Activated T-cell treated with anti-CD3 and anti-CD28 coated beads, Interleukin-2, amount 50 U/mL, for 72 hours (primary cell): ENCODE measurements at places on chromosomes 4 and X.

DNA sequence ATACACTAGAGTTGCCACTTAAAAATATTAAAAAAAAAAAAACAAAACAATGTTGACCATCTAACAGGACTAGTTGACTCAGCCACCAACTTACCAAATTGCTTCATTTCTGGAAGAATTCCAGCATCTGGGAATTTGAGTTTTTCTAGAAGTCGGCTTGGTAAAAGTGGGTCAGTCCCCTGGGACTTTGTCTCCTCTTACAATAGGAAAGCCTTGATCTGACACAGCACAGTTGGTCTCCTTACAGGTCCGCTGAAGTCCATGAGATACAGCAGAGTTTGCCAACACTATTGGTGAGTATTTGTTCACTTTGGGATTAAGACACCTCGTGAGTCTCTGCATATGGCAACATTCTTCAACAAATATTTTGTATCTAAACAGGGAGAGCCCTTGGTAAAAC lies 18.2 kb upstream of the DDIT4L start:
- DNase-seq, result no peak

GRCh38 chr4:6128221-6128850 lies 72.0 kb downstream of the JAKMIP1 start:
- no peak for DNase-seq

- DNase-seq, result no peak
Observed at GRCh38 chrX:13764281-13764680, 29.7 kb downstream of the OFD1 start.

GRCh38 chr4:46442963-46443362 lies 53.0 kb upstream of the GABRA2 start:
- DNase-seq, result no peak

DNA sequence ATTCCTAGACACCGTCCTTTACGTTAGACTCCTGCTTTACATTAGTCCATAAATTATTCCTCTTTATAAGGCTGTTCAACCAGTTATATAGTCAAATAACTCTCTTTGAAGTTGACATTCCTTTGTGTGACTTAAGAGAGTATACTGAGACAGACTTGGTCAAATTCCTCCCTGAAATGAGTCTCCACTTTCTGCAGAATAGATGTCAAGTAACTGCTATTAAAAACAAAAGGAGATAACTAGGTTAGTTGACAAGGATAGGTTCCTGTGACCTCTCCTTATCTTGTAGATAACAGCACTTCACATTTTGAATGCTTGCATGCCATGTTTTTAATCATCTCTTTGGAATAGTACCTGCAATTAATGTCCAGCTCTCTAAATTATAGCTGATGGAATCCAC lies 5.7 kb downstream of the GUCY1A1 start:
- no peak for DNase-seq

DNA sequence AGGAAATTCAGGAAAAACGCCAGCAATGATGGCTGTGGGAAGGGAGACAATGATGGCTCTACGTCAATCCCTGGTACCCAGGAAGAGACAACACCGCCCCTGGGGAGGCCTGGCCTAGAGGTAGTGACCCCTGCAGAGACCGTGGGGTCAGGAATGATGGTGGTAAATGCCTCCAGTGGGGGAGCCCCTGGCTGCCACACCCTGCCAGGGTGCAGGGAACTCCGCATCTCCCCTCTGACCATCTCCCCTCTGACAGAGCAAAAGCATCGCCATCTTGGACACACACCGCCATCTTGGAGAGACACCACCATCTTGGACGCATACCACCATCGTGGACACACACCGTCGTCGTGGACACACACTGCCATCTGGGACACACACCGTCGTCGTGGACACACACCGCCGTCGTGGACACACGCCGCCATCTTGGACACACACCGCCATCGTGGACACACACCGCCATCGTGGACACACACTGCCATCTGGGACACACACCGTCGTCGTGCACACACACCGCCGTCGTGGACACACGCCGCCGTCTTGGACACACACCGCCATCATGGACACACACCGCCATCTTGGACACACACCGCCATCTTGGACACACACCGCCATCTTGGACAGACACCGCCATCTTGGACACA lies 9.9 kb downstream of the ASMTL start:
- DNase-seq, result no peak

- no peak for DNase-seq
Observed at GRCh38 chr4:183337349-183337748, 15.1 kb upstream of the CLDN24 start.

GRCh38 chr4:108445716-108446115 lies 174.7 kb upstream of the RPL34 start:
- no peak for DNase-seq
